Frontal cortex (tissue), 4 donors: ENCODE measurements at places on chromosomes 16 and 17. TPM values are rescaled to one million over a fixed set of nuclear protein-coding genes. Genes with fewer than 3 reads are reported as not detected.

DNA sequence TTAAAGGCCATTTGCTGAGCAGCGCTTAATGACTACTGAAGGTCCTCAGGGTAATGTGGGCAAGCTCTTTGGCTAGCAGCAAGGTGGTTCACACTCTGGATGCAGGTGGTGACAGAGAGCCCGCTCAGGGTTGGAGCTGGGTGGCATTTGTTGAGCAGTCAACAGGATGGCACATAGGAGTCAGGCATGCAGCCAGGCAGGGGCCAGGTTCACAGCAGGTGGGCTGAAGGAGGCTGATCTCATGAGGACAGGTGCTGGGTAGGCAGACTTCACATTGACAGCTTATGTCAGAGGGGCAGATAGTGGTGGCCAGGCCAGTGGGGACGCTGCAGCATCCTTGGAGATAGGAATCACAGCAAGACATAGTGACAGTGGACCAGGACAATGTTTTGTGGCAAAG lies 4.5 kb downstream of the KRTAP3-1 start:
- no peak for DNase-seq

DNA sequence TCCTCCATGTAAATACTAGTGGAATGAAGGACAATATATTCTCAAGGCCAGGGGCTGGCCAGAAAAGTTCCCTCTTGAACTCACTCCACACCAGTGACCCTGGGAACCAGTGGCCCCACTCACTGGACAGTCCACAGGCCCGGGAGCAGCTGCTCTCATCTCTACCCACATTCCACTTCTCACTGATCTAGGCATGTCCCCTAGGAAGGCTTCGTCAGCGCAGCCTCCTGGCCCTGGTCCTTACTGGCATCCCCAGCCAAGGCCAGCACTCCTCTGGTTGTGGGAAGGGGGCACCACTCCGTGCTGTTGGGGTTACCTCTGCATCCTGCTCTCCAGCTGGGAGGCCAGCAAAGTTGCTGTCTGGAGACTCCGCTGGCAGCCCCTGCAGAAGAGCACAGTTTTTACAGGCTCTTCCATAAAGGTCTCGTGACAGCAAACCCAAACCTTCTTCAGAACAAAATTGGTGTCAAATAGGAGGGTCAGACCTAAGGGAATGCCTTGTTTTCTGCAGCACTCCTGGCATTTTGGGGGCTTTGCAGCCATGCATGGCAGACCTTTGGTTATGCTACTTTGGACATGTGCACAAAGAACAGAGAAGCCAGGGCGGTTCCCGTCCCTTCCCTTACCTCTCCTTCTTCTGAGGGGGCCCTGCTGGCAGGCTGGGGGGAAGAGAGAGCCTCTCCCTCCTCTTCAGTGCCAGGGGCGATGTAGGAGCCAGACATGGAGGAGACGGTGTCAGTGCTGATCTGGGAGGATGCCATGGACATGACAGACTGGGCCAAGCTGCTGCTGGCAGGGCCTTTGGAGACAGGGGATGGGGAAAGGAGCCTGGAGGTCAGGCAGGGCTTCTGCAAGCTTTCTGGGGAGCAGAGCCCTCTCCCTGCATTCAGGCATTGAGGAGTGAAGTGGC lies 14.1 kb upstream of the FOXJ1 start:
- no peak for DNase-seq

- peak; percentile 54 for DNase-seq
Observed at GRCh38 chr16:53502331-53503269, at the start of gene AKTIP. TSS of gene AKTIP (minus strand) at chr16:53503209. CDS start at chr16:53500259, 2,950 bp downstream.

GRCh38 chr16:75097941-75098901 lies 18.4 kb downstream of the LDHD start:
- no peak for DNase-seq

GRCh38 chr17:48462946-48463345 lies 32.9 kb upstream of the SKAP1 start:
- no peak for DNase-seq

MARVELD3 gene
- total RNA-seq = not detected

- DNase-seq = no peak
Observed at GRCh38 chr16:67163999-67164558, 466 bp upstream of the HSF4 start.

DNA sequence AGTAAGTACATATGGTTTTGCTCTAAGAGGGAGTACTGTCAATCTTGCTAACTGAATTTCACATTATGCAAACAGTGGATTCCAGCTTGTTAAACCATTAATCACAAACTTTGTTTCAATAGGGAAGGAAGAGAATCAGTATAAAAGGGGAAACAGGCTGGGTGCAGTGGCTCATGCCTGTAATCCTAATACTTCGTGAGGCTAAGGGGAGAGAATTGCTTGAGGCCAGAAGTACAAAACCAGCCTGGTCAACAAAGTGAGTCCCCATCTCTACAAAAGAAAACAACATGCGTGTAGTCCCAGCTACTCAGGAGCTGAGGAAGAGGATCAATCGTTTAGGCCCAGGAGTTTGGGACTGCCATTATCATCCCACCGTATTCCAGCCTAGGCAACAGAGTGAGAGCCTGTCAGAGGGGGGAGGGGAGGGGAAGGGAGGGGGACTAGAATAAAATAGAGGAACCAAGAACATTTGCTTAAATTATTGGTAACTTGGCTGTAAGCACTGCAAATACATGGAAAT lies 65.7 kb downstream of the FBXL20 start:
- no peak for DNase-seq

DNA sequence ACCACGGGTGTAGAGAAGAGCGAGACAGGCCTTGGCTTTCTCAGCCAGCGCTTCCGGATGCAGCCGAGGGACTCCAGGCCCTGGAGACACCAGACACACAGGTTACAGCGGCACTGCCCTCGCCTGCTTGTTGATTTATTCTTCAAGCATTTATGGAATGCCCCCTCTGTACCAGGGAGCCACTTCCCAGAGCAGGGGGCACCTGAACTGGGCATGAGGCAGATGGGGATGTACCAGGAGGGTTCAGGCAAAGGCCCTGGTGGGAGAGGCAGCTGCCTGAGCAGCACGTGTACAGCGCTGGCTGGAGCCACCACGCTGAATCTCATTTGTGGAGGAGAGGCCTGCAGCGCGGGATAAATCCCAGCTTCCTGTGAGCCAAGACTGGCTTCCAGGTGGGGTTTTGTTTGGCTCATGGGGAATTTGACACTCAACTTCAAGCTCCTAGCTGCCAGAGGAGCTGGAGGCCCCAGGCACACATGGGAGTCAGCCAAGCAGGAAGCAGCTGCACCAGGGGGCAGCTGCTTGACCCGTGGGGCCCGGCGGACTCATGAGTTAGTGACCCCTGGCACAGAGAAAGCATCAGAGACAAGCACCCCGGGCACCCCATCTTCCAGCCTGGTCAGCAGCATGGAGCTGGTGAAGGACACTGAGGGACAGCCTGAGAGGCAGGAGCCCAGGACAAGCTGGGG lies 59.7 kb downstream of the IL21R start:
- DNase-seq = no peak

DNA sequence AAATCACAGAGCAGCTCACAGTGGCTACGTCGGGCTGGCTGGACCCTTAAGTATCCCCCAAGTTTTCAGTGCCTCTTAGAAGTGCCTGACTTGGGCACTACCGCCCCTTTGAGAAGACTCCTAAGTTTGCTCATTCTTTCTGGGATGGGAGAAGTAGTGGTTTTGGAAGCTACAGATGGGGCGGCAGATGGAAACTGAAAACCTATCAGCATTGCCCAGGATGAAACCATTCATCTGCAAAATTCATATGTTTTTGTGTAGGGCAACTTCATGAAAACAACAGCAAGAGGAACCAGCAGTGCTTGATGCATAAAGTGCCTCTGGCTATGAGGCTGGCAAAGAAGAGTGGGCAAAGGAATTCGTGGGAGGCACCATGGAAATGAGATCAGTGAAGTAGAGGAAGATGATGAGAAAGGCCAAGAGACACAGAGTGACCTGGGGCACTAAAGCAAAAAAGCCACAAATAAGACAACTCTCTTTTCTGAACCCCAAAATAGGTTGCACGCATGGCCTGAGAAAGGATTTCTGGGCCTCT lies 277.1 kb downstream of the XYLT1 start:
- DNase-seq = no peak

DNA sequence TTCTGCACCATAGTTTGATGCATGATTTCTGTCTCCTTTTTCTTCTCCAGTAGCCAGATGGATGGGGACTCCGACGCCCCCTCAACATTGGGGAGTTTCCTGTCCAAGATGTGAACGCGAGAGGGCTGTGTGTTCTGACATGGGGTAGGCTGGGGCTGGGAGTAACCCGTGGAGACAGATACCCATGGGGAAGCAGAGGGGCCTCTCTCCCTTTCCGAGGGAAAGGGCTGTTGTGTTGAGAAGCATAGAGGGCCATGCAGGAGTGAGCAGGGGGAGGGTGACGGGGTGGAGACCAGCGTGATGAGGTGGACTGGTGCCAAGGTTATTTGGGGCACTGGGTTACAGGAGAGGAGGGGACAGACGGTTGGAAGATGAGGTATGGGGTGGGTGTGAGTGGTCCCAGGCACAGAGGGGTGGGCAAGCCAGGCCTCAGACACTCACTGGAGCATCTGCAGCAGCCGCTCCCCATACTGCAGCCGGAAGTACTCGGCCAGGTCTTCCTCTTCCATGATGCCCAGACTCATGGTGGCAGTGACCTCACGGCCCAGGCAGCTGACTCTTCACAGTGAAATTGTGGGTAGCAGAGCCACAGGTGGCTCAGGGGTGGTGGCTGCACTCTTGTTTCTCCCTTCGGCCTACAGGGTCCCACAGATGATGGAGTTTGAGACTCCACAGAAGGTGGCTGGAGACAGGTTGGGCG lies 400 bp downstream of the CCDC42 start:
- DNase-seq = no peak

- no peak for DNase-seq
Observed at GRCh38 chr17:20307326-20307910, 159.9 kb downstream of the LGALS9B start.

DNA sequence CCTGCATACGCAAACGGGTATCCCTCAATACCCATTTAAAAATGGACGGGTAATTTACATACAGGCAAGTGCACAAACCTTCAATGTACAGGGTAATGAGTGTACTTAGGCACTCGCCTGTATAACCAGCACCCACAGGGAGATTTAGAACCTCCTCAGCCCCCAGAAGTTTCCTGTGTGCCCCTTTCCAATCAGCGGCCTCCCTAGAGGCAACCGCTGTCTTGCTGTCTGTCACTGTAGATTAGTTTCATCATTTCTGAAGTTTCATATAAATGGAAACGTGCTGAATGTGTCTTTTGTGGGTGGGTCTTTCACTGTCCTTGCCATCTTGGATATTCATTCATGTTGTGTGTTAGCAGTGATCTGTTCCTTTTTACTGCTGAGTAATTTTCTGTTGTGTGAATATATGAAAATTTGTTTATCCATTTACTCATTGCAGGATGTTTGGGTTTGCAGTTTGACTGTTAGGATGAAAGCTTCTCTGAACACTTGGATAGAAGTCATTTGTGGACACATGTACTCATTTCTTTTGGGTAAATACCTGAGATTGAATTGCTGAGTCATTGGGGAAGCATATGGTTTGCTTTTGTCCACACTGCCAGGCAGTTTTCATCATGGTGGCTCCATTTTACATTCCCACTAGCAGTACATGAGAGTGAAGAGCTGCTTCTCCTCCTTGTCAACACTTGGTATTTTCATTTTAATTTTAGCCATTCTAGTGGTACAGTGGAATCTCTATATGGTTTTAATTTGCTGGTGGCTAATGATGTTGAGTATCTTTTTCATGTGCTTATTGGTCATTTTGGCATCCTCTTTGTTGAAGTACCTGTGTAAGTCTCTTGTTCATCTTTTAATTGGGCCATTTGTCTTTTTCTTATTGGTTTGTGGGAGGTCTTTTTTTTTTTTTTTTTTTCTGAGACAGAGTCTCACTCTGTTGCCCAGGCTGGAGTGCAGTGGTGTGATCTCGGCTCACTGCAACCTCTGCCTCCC lies 2.1 kb upstream of the ADCY7 start:
- DNase-seq = no peak

- no peak for DNase-seq
Observed at GRCh38 chr16:7979448-7980132, 610.7 kb downstream of the TMEM114 start.

CFAP97D1 gene
- total RNA-seq = not detected

- DNase-seq = no peak
Observed at GRCh38 chr17:48100160-48100559, 1.1 kb downstream of the CBX1 start.

- no peak for DNase-seq
Observed at GRCh38 chr16:65119901-65120401, 1.9 kb downstream of the CDH11 start.

IGFBP4 gene
- 7.3 TPM for total RNA-seq

CMTM1 gene
- total RNA-seq = 4.1 TPM

DNA sequence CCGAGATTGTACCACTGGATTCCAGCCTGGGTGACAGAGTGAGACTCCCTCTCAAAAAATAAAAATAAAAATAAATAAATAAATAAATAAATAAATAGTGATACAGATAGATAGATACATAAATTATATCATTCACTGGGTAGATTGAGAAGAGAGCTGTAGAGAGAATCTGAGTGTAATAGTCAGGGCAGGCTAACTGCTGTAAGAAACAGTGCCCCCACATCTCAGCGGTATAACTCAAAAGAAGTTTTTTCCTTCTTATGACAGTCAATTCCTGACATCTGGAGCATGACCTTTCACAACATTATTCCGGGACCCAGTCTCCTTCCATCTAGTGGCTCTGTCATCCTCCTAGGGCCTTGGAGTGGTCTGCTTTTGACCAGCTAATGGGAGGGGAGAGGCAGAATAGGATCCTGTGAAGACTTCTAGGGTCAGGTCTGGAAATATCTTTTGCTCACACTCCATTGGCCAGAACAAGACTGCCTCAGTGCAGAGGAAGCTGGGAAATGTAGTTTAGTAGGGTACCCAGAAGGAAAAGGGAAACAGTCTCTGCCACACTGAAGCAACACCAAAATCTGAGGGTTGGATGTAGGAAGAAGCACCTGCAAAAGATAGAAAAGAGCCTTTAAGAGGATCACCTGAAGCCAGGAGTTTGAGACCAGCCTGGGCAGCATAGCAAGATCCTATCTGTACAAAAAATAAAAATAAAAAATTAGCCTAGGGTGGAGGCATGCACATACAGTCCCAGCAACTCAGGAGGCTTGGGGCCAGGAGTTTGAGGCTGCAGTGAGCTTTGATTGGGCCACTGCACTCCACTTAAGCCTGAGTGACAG lies 3.0 kb upstream of the QPRT start:
- DNase-seq = no peak

DNA sequence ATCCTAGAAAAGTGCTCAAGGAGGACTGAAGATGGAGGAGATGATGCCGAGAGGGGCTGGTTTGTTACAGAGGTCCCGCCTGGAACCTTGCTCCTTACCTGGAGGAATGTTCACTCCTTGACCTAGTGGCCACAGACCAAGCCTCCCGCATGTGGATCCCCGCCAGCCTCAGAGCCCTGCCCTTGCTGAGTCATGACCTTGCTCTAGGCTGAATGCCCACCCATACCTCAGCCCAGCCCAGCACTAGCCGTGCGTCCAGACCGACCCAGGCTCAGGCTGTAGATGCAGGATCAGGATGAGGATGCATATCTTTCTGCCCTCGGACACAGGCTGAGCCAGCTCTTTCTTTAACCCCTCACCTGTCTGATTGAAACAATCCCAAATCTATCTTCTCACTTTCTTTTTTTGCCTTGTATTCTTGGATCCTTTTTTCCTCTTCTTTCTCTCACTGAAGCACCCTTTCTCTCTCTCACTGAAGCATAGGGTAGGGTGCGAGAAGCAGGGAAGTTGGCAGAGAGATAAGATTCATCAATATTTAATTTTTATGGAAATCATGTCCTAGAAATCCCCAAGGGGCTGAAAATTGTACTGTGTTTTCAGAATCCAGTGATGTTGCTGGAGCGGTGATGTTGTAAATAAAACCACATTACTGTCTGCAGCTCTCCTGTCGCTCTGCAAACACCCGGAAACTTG lies 34.9 kb downstream of the WSCD1 start:
- no peak for DNase-seq

GPR139 gene
- total RNA-seq = 2.4 TPM
